Fibroblast of skin of left biceps (primary cell): ENCODE measurements at places on chromosomes 1 and 21.

GRCh38 chr1:233105225-233105624 is 154.8 kb downstream of the NTPCR start:
- DNase-seq = peak; percentile 35

DNA sequence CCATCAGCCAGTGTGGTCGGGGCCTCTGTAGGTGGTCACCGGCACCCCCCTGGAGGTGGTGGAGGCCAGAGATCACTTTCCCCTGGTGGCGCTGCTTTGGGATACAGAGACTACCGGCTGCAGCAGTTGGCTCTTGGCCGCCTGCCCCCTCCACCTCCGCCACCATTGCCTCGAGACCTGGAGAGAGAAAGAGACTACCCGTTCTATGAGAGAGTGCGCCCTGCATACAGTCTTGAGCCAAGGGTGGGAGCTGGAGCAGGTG is 961 bp downstream of the RBM15 start:
- DNase-seq = no peak

DNA sequence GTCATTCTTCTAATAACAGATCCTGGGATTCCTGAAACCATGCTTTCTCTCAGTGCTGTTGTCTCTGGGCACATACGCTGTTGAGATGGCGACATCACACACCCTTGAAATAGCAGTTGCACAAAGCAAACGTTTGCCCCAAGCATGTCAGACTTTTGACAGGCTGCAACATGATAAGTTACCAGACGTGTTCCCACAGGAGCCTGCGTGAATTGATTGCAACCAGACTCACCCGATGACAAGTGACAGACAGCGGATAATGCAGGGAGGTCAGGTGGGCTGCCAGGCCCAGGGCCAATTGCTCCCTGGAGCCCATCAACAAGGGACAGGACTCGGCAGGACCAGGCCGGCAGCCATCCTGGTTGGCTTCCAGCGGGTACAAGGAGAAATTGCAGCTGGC is 310.9 kb downstream of the SIPA1L2 start:
- DNase-seq = no peak

GRCh38 chr1:236757640-236758039 is 37.5 kb upstream of the MTR start:
- DNase-seq = no peak

GRCh38 chr1:229323201-229323600 is 19.6 kb downstream of the CCSAP start:
- no peak for DNase-seq

GRCh38 chr1:14366091-14367018 is 232.1 kb upstream of the KAZN start:
- no peak for DNase-seq

DNA sequence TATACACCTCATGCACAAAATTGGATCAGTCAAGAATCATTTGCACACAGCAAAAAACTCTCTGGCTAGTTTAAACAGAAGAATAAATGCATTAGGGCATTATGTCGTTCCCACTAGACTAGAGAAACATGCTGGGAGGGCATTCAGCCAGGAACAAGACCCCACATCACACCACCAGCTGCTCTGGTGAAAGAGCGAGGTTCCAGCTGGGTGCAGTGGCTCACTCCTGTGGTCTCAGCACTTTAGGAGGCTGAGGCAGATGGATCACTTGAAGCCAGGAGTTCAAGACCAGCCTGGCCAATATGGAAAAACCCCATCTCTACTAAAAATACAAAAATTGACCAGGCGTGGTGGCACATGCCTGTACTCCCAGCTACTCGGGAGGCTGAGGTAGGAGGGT is 52.1 kb upstream of the BACE2 start:
- no peak for DNase-seq

GRCh38 chr1:15557594-15557993 is 27.3 kb downstream of the AGMAT start:
- DNase-seq = no peak

DNA sequence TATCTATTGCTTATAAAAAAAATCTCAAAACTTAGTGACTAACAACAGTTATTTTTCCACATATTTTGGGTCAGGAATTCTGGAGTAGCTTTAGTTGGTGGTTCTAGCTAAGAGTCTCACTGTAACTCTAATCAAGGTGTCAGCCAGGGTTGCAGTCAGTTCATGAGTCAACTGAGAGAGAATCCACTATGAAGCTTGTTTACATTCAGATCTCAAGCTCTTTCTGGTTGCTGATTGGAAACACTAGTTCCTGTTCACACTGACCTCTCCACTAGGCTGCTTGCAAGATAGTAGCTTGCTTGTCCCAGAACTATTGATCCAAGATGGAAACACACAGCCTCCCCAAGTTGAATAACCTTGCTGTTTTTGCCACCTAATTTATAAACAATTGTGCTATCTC is 1192.1 kb upstream of the B3GALT2 start:
- no peak for DNase-seq

DNA sequence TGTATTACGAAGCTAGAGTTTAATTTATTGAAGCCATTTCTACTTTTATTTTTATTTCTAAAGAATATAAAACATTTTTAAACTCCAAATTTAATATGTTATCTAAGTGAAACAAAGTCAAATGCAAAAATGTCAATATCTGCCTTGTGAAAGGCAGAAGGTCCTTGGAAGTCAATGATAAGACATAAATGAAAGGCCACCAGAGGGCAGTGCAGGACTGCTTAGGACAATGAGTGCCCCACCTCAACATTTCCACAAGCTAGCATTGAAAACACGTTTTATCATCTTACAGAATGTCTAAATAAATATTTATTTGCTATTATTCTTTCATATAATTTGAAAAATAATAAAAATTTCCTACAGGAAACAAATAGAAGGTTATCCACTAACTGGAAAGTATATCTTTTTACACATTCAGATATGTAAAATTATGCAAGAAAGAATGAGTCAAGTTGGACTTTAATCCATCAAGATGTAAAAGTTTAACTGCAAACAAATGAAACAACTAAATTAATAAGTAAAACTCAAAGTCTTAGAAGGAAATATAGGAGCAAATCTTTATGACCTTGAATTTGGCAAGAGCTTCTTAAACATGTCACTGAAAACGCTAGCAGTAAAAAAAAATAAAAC is 140.1 kb upstream of the FMN2 start:
- DNase-seq = peak; percentile 23

- peak; percentile 82 for DNase-seq
Measured at GRCh38 chr1:19450811-19451515, 34.4 kb downstream of the CAPZB start.

DNA sequence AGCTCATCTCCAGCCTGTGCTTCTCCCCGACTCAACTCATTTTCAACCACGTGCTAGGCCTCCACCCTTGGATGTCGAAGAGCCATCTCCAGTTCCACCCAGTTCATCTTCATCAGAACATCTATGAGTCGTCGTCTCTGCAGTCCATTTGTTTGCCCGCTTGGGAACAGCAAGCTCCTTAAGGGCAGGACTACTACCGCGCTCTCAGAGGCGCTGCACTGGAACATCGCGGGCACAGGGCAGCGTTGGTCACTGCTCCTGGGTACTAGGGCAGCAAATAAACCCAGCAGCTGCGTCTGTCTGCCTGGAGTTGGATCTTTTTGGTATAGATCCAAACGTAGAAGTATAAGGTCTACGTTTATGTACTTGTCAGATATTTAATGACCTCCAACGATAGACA is 478 bp upstream of the PRDM2 start:
- DNase-seq = no peak

DNA sequence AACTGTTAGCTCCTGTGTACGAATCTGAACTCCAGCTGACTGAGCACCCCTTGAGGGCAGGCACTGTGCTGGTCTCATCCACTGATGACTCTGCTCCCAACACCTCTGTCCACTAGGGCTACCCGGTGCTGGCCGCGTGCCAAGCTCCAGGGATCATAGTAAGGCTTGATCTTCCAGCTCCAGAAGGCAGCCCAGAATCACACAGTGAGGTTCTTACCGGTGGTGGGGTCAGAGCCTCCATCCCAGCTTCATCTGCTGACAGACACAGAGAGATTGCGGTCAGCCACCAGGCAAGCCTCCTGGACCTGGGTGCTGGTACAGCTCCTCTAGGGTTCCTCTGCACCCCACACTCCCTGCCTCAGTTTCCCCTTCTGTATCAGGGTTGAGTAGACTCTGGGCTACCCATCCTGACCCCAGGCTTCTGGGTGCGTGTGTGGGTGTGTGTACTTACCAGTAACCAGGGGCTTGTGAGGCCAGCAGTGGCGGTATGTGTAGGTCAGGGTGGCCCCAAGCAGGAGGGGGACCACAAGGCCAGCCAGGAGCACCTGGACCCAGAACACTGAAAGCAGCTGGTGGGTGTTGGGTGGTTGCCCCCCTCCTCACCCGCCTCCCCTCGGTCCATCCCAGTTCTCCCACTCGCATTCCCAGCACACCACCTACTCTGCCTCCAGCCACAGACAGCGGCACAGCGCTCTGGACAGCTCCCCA is 3.4 kb downstream of the TNFRSF25 start:
- DNase-seq = no peak

- no peak for DNase-seq
Measured at GRCh38 chr1:56780826-56781225, 38.4 kb downstream of the FYB2 start.

DNA sequence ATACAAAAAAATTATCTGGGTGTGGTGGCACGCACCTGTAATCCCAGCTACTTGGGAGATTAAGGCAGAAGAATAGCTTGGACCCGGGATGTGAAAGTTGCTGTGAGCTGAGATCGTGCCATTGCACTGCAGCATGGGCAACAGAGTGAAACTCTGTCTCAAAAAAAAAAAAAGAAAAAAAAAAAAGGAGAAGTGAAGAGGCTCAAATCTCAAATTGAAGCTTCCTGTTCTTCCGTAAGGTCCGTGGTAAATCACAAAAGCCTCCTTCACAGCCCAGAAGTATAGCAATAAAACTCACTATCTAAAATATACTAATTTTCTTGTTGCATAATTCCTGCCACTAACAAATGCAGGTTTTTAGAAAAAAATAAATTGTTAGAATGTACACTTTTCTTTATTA is 498.2 kb upstream of the BRINP3 start:
- no peak for DNase-seq

GRCh38 chr1:47978486-47978885 is 18.7 kb downstream of the TRABD2B start:
- DNase-seq = no peak

GRCh38 chr1:5119366-5120234 is 465.2 kb downstream of the AJAP1 start:
- no peak for DNase-seq

GRCh38 chr1:40652979-40653378 is 12.5 kb downstream of the RIMS3 start:
- DNase-seq = no peak

- DNase-seq = no peak
Measured at GRCh38 chr1:160367934-160368923, 1.4 kb downstream of the NHLH1 start.

DNA sequence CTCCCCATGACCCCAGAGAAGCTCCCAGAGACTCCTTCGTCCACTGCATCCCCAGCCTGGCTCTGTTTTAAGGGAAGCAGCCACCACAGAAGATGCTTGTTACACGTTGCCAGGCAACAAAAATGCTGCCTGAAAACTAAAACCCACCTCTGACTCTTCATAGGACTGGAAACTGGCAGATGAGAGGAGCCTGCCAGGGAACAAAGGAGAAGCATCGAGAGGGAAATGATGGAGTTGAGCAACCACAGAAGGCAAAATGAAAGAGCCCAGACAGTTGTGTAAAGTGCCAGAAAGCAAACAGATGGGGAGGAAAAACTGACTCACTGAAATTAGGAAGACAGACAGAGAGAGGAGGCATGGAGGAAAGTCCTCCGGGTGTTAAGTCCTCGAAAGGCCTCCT is 118.4 kb downstream of the KCNN3 start:
- no peak for DNase-seq

DNA sequence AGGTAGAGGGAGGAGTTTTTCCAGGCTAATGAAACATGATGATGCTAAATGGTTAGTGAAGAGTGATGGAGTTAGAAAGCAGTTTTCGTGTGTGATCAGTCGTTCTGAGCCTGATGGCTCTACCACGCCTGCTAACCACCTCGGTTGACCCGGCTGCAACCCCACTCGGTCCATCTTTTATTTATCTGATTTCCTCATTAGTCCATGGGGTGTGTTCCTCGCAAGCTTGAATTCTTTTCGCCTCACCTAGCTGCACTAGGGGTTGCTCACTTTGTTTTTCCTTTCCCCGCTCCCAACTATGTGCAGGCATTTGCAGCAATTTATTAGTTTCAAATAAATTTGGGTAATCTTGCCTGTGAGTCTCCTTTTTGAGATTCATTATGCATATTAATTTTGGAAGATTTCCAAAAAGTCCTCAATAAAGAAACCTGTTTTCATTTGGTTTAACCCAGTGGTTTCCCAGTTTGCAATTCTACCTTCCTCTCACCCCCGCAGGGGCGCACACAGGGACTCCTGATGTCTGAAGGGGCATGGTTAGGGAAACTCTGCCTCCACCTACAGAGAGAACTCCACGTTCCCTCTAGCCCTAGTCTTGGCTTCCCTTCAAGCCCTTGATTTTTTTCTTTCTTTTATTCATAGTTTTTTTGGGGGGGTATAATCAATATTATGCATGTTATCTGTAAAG is 12.6 kb downstream of the B3GALT5 start:
- no peak for DNase-seq

GRCh38 chr1:84146411-84147032 is 2.5 kb downstream of the PRKACB start:
- peak; percentile 17 for DNase-seq

GRCh38 chr1:193697115-193697762 is 510.8 kb upstream of the B3GALT2 start:
- no peak for DNase-seq

DNA sequence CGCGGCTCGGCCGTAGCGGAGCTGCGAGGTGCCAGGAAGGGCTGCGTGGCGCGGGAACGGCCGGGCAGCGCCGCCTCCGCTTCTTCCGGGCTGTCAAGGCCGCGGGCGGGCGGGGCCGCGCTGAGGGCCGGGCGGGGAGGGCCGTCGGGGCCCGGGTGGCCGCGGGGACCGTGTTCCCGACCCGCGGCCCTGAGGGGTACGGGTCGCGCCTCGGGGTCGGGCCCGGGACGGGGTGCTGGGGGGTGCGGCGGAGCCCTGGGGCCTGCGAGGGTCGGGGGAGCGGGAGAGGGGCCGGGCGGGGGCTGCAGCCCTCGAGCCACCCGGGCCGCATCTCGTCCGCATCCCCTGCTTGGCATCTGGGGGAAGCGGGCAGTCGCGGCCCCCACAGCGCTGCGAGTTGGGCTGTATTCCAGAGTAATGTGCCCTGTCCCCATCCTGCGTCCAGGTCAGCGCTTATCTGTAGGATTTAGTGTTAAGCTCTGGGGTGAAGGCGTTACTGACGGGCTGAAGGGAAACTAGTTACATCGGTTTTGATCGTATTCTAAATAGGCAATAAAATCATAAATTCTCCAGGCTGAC is 379 bp downstream of the RER1 start:
- no peak for DNase-seq

DNA sequence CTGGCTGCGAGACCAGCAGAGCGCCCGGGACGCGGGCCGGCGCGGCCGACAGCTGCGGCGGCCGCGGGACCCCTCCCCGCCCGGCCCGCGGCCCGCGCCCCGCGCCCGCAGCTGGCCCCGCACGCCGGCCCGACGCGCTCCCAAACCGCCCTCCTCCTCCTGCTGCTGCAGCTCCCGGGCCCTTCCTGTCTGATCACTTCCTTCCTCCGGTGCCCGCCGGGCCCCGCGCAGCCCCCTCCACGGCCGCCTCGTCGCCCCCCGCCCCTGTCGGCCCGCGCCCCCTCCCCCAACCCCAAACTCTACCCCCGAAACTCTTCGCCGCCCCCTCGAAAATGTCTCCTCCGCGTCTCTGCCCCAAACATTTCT is 594 bp downstream of the LUZP1 start:
- DNase-seq = no peak
